Stimulated activated CD4-positive, alpha-beta T cell treated with anti-CD3 and anti-CD28 coated beads, Interleukin-4, amount 100 ng/mL, for 1 hour (primary cell): ENCODE measurements at places on chromosomes 2 and 18.

DNA sequence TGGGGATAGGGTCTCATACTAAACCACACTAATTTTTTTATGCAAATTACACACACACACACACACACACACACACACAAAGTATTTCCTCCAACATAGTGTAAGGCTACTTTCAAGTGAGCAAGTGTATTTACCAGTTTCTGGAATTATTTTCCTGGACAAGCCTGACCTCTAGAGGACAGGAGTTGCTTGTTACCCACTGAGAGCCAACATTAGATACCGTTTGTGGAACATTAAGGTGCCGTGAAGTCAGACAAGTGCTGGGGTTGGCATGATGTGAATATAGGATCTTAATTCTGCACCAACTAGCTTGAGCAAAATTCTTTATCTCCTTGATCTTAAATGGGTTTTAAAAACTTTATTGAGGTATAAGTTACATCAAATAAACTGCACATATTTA lies 39.3 kb upstream of the SERPINB2 start:
- DNase-seq = no peak

DNA sequence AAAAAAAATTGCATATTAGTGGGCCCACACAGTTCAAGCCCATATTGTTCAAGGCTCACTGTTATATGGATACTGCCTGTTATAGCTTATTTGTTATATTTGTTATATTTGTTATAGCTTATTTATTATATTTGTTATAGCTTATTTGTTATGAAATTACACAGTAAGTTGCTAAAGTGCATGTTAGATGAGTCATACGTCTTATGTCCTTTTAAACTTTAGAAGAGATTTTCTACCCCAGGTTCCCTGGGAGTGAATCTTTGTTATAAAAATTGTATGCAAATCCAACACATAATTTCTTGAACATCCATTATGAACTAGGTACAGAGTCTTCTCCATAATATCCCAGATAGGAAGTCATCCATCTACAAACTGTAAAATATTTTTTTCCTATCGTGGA lies 22.1 kb downstream of the HTR2B start:
- DNase-seq = no peak

DNA sequence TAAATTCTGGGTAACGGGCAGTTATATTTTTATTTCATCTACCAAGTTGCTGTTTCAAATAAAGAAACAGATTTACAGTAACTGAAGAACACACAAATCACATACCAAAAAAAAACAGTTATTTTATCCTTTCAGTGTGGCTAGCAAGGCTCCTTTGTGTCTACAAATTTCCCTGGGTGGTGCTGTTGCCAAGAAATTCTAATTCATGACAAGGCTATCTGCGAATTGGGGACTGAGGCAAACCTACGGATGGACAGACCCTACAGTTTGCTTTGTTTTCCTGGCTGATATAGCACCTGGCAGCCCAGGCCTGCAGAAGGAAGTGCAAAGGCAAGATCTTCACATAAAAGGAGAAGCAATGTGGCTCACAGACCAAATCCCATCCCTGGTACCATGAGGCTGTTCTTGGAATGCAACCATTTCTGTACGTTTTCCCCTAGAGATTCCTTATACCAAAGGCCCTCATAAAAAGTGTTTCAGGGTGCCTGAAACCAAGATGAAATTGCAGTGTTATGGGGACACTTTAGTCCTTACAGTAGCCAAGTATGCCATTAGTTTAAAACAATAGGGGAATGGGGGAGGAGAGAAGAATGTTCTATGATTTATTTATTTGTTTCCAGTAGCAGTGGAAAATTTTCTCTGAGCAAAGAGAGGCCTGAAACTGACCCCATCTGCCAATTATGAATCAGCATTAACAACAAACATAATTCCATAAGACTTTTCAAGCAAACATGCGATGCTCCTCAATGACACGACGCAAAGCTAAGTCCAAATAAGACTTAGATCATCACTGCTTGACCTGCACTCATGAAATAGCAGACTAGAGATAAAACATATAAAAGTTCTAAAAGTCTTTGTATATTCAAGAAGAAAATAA lies 4.3 kb downstream of the KLF7 start:
- DNase-seq = no peak

- no peak for DNase-seq
Observed at GRCh38 chr2:143193121-143193520, 63.9 kb downstream of the ARHGAP15 start.

GRCh38 chr2:20514596-20515269 lies 67.9 kb downstream of the RHOB start:
- DNase-seq = no peak

DNA sequence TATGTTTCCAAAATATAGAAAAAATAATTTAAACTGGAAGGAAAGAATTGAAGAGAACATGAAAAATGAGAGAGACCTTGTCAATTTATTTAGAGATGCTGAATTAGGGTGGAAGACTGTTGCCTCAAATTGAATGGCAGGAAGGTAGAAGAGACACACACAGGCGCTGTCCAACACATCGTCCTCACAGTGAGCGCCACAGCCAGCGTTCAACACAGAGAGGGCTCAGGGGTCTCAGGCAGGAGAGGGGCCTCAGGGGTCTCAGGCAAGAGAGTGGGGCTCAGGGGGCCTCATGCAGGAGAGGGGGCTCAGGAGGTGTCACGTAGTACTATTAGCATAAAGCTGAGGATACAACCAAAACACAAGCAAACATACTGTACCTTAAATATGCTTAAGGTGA lies 65.7 kb downstream of the TMEM18 start:
- no peak for DNase-seq

DNA sequence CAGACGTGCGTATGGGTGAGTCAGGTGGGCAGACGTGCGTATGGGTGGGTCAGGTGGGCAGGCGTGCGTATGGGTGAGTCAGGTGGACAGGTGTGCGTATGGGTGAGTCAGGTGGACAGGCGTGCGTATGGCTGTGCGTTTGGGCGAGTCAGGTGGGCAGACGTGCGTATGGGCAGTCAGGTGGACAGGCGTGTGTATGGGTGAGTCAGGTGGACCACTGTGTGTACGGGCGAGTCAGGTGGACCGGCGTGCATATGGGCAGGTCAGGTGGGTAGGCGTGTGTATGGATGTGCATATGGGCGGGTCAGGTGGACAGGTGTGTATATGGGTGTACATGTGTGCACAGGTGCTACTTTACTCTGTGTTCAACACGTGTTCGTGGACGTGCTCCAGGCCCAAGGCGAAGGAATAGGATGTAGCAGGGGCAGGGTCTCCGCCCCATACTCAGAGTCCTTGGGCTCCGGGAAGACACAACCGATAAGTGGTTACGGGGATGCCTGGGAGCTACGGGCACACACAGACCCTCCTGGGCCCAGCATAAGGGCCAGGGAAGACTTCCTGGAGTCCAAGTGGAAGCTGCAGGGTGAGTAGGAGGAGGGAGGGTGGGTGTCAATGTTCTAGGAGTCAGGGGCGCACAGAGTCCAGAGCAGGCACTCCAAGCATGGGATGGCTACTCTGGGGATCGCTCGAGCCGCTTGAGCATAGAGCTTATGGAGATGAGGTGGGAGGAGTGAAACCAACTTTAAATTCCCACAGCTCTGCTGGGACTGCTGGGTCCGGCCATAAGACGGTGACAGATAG lies 27.1 kb upstream of the KLF11 start:
- no peak for DNase-seq

- no peak for DNase-seq
Observed at GRCh38 chr18:3916082-3916481, 466.1 kb downstream of the TGIF1 start.

- DNase-seq = no peak
Observed at GRCh38 chr2:163347982-163348856, 387.6 kb downstream of the FIGN start.

GRCh38 chr2:235827585-235827992 lies 333.7 kb downstream of the AGAP1 start:
- no peak for DNase-seq

DNA sequence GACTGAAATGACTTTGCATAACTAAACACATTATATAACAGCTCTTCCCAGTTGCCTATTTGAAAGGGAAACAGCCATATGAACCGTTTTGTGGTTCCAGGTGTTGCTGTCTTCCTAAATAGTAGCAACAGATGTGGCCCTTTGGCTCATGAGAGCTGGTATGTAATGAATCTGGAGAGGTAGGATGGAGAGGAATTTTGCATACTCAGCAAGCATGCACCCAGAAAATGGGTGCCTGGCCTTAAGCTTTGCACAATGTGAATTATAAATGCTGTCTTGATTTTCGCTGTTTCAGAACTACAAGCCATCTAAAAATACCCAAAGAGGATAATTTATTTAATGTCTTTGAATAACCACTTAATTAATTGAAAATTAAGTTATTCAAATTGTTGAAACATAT lies 15.6 kb upstream of the ERBB4 start:
- no peak for DNase-seq

DNA sequence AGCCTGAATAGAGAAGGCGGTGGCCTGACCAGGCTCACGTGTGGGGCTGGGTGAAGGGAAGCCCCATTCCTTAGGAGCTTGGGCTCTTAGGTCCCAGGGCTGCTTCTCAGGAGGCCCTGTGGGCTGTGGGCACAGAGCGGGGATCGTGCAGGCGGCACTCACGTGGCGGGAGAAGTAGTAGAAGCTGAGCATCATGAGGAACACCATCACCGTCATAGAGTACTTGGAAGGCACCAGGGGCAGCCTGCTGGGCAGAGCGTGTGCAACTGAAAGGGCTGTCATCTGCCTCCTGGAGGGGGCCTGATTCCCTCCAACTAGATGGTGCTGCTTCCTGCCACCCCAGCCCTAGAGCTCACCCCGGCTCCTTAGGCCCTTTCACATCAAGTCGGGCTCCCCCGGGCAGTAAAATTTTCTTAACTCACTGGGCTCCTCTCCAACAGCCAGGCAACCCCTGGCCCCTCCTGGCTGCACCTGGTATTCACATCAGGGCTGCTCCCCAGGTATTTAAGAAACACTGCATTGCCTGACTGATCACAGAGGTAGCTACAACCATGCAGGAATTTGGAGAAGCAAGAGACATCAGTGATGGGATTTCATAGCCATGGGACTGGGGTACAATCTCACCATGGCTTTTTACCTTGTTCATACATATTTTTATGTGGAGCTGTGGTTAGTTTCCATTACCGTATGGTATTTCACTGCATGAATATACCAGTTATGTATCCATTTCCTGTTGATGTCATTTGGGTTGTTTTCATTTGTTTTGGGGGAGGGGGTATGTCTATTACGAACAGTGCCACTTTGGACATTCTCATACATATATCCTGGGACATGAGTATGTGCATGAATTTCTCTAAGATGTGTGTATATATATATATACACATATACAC lies 32.9 kb downstream of the CENPO start:
- no peak for DNase-seq

- DNase-seq = no peak
Observed at GRCh38 chr2:52405980-52406379, 1361.6 kb upstream of the CHAC2 start.

GRCh38 chr18:32730068-32730467 lies 42.8 kb downstream of the KLHL14 start:
- no peak for DNase-seq

DNA sequence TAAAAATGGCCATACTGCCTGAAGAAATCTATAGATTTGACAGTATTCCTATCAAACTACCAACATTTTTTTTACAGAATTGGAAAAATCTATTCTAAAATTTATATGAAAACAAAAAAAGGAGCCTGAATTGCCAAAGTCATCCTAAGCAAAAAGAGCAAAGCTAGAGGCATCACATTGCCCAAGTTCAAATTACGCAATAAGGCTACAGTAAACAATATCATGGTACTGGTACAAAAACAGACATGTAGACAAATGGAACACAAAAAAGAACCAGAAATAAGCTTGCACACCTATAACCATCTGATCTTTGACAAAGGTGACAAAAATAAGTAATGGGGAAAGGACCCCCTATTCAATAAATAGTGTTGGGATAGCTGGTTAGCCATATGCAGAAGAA lies 50.2 kb upstream of the THSD7B start:
- DNase-seq = no peak

DNA sequence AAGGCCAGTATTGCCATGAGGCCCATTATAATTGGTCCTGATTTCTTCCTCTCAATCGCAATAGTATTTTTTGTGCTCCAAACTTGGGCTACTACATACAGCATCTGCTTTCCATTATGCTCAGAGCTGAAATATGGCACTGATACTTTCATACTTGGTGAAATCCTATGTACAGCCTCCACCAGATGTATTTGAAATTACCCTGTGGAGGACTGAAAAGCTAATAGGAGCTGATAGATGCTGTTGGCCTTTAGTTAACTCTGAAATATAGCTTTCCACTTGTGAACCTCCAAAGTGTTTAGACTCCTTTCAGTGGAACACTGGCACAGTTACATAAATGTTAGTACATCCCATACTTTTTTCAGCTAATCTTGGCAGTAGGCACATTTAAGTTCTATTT lies 205.7 kb downstream of the NEDD4L start:
- DNase-seq = no peak

GRCh38 chr2:97699765-97700444 lies 13.5 kb upstream of the ZAP70 start:
- DNase-seq = peak; percentile 68

- DNase-seq = no peak
Observed at GRCh38 chr2:5939553-5939952, 247.4 kb downstream of the SOX11 start.

DNA sequence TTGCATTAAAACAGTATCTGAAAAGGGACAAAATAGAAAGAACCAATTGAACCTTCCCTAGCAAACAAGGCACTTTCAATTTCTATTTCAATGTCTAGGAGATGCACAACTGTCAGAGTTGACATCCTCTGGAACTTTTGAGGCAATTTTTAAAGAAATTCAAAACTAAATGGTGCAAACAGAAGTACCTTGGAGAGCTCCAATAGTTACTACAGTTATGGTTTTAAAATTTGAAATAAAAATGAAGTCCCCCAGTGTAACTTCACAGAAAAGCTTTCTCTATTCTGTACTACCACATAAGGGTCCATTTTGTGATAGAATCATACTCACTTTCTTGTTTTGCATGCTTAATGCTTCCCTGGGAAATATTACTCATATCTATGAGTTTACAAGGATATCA lies 162.1 kb downstream of the KCNH7 start:
- no peak for DNase-seq

DNA sequence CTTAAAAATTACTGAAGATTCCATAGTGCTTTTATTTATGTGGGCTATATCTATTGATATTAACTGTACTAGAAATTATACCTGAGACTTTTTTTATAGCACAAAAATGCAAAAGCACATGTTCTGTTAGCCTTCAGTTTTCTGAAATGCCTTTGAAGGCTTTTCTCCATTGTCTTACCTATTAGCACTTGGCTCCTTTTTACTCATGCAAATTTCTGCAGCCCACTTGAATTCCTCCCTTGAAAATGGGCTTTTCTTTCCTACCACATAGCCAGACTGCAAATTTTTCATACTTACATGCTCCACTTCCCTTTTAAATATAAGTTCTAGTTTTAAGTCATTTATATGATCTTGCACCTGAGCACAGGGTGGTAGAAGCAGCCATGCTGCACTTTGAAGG lies 453.0 kb upstream of the TRIB2 start:
- no peak for DNase-seq
